ENCODE measurements at places on chromosomes 13 and 19.

GRCh38 chr13:48511621-48512230 lies 21.2 kb downstream of the RCBTB2 start:
- DNase-seq = no peak

GRCh38 chr19:54482889-54483288 lies 9.8 kb upstream of the CDC42EP5 start:
- DNase-seq = no peak

DNA sequence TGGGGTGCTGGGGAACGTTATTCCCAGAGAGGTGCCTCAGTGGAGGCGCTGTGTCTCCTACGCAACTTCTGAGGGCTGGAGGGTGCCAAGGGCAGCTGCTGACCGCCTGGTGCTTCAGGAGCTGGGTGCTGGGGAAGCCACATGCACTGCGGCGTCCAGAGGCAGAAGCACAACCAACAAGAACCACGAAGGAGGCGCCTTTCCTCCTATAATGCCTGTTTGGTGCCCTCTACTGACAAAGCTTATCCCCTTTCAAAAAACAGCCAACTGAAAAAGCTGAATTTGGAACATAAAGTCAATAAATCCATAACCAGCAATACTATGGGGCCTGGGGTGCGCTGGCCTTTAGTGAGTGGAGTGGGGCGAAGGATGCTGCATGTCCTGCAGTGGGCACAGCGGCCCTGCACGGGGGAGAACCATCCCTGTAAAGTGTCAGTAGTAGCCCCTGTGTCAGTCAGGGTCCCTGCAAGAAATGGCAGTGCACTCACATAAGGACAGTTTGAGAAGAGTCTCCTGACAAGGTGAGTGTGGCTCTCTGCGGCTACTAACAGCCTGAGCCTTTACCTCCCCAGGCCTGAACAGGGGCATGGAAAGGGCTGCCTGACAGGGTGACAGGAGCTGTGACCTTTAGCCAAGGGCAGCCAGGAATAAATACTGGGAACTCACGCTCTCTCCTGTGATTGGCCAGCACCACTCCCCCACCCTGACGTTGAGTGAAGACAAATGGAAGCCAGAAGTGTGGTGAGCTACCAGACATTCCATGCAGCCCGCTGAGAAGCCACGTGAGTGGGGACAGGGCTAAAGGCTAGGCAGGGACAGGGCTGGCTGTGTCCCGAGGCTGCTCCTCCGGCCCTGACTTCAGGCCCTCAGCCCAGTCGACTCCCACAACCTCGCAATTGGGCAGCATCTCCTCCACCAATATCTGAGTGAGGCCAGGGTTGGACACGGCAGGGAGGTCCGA lies 4.5 kb upstream of the B3GNT8 start:
- no peak for DNase-seq

DNA sequence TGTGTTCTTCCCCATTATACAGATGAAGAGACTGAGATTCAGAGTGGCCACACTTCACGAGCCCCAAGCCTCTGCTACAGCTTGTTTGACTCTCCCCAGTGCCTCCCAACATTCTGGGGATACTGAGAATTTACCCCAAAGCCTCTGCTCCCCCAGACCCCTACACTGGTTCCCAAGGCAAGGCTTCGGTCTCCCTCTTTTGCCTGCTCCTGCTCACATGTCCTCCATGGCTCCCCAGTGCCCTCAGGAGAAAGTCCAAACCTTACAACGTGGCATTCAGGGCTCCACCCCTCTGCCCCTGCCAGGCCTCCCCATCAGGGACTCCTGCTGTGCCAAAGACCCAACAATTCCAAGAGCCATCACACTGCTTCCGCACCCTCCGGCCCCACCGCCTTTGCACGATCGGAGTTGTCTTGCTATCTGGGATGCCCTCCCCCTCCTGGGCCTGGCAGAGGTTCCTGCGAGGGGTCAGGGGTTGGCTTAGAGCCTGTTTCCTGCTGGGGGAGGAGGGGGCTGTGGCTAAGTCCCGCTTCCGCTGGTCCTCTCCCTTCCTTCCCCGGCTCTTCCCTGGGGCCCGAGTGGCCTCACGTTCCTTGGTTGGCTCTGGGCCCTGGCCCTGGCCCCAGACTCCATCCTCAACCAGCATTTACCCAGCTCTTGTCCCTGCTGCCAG lies 15.4 kb downstream of the GTPBP3 start:
- DNase-seq = no peak

DNA sequence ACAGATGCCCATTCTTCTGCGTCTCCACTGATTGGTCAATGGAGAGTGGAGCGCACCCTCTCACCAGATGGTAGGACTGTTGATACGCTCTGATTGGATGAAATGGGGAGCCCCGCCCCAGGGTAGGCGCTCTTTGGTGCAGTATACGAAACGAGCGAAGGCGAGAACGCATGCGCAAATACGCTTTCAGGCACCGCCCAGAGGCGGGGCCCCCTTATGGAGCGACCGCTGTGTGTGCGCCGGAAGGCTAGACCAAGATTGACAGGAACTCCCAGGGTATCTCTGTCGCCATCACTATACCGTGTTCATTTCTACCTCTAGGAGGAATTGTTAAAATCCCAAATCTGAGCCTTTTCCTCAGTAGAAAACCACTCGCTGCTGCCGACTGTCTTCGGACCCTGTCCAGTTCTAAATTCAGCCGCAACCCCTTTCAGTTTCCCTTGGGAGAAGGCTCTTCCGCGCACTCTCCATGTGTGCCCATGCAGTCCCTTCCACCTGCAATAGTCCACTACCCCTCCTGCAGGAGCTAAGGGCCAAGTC lies 720 bp upstream of the HNRNPL start:
- DNase-seq = peak; percentile 80

DNA sequence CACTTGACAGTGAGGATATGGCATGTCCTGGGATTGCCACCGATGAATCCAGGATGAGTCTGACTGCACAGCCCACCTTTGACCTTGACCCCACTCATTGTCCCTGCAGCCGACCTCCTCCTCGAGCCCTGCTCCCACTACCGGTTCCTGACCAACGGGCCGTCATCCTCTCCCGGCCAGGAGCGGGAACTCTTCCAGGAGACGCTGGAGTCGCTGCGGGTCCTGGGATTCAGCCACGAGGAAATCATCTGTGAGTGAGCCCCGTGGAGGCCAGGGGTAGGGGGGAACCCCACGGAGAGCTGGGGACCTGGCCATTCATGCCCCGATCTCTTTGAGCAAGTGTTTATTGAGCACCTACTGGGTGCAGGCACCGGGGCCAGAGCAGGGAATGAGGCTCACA lies 28.4 kb downstream of the MYH14 start:
- DNase-seq = no peak

- no peak for DNase-seq
Observed at GRCh38 chr19:16153582-16154336, 10.3 kb downstream of the HSH2D start.

DNA sequence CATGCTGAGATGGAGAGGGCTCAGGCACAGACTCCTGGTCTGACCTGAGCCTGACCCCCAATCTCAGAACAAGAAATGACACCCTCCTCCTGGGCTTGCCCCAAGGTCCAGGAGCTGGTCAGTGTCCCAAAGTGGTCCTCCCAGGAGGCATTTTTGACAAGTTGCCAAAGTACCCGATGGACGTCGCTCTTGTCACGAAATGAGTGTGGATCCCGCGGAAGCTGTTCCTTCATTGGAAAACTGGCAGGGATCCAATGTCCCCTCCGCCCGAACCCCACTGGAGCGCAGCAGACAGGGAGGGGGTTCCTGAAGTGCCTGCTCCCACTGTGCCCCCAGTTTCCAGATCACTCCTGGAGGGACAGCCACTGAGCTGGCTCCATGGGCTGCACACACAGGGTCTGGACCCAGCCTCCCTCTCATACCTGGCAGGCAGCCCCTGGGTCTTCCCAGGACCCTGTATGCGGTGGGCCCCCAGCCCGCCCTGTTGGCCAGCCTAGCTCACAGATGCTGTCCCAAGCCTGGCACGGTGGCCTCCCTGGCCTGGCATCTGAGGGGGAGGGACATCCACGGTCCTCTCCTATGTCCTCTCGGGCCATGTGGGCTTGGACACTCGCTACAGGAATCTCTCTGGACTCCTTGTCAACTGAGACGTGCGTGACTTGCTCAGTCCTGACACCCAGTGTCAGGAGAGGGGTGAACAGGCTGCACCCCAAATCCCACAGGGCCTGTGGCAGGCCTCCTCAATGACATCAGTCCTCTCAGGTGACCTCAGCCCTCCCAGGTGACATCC lies 12.8 kb upstream of the ZNF14 start:
- DNase-seq = no peak

DNA sequence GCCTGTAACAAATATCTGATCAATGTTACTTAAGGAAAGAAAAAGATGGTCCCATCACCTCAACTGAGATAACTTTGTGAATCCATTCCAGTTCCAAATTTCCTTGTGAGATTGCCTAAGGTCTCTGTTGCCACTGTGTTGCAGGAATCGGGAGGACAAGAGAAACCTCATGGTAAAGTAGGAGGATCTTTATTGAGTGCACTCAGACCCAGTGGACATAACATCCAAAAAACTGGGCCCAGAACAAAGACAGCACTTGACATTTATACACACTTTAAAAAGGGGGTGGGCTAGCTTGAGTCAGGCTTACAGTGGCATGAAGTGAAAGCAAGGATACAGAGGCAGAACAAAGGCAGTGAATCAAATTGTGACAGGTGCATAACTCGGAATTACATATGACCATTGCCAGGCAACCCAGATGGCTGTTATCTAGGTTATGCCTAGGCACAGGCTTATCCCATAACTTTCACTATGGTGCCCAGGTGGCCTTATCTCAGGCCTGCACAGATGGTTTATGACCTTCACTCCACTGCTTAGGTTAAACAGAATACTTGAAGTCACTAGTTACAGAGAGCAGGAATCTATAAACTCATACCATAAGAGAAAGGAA lies 459.4 kb upstream of the PCDH20 start:
- no peak for DNase-seq

- DNase-seq = no peak
Observed at GRCh38 chr19:50412419-50412818, 6.3 kb upstream of the SPIB start.

DNA sequence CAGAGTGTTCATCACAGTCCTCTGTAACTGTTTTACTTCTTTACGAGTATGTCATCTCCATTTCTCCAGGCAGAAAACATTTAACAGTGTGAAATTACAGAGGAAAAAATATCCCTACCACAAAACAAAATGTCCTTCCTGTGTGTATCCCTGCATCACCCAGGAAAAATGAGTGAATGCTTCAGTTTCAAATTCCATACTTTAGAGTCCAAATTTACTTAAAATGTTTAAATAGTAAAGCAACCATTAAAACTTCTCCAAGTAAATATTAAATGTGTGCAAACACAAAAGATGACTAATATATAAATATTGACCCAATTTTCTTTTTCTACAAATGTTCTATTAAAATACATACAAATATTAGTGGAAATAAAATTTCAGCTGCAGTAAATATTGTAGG lies 1016.6 kb upstream of the PCDH20 start:
- no peak for DNase-seq

DNA sequence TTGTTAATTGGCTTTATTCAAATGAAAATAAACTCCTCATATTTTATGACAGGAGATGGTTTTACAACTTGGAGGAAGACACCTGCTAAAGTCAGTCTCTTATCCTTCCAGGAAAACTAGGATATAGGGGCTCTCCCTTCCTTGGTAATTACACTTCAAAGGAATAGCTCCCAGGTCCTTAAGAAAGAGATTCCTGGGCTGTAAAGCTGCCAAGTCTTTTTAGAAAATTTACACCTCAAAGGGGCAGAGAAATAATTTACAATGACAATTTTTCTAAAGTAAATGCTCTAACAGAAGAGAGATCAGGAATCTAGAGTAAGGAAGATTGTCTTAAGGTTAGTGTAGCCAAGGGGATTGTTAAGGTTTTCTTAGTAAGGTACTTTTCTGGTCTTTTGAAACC lies 1359.0 kb downstream of the OLFM4 start:
- no peak for DNase-seq

- peak; percentile 37 for DNase-seq
Observed at GRCh38 chr13:67228916-67229315, 1.2 kb downstream of the PCDH9 start.

DNA sequence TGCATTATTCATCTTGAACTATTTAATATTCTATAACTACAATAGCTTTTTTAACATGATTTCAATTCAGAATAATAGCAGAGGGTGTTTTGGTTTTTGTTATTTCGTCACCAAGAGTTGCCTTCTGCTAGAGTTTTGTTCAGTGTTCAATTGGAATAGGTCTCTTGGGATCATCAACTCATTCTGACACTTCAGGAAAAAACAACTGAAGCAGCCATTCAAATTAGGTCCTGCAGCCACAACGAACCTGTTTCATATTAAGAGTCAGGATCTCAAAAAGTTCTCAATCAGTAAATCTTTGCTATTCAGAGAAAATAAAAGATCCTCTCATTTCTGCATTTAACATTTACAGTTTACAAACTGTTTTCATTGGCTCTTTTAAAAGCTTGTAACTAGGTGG lies 2.4 kb upstream of the CHAMP1 start:
- DNase-seq = no peak

DNA sequence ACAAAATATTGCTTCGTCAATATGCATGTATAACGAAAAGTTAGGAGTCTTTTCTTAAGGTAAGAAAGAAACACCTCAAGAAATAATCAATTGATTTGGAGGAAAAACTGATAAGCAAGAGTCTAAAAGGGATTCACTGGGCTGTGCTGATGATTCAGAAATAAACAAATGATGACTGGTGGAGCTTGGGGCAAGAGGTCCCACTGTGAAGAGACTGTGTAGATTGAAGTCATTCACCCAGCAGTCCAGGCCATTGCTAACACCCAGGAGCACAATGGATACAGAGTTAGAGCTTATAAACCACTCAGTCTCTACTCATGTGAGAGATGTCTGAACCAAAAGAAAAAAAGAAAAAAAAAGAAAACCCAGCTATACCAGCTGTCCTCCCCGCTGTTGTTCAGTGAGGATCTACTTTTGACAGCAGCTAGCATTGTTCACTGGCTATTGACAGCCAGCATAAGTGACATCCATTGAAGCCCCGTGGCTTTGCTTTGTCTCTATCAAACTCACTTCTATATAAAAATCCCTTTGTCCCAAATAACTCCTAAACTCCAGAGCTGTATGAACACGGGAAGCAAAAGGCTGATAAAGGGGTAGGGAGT lies 255.5 kb downstream of the KCTD12 start:
- DNase-seq = no peak

DNA sequence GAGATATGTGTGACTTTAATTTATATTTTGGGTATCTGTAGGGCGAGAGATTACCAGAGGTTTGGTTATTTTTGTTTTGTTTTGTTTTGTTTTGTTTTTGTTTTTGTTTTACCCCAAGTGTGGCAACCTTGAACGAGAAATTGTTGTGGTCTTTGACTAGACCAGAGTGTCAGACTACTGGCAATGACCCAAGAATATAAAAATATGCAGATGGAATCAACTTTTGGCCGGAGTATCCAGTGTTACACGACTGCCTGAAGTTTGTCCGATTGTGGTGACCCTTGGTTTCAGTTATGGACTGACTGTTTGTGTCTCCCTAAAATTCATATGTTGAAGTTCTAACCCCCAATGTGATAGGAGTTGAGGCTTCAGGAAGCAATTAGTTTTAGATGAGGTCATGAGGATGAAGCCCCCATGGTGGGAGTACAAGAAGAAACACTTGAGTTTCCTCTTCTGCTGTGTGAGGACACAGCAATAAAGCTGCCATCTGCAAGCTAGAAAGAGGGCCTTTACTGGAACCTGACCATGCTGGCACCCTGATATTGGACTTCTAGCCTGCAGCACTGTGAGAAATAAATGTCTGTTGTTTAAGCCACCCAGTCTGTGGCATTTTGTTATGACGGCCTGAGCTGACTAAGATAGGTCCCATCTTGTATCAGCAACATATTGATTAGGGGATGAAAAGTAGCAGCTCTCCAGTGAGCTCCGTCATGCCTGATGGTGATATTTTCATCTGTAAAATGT lies 261.7 kb downstream of the MTUS2 start:
- DNase-seq = no peak
